Stimulated activated CD4-positive, alpha-beta T cell treated with anti-CD3 and anti-CD28 coated beads, TNF-alpha, amount 100 ng/mL, for 1 hour (primary cell): ENCODE measurements at places on chromosomes 16 and 17.

DNA sequence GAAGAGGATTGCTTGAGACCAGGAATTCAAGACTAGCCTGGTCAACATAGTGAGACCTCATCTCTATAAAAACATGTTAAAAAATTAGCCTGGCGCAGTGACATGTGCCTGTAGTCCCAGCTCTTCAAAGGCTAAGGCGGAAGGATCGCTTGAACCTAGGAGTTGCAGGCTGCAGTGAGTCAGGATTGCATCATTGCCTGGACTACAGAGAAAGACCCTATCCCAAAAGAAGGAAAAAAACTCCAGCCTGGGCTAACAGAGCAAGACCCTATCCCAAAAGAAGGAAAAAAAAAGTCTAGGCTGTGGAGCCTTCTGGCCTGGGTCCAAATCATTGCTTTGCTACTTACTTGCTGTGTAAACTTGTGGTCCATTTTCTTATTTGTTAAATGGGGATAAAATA lies 4.9 kb downstream of the CCP110 start:
- DNase-seq = no peak

DNA sequence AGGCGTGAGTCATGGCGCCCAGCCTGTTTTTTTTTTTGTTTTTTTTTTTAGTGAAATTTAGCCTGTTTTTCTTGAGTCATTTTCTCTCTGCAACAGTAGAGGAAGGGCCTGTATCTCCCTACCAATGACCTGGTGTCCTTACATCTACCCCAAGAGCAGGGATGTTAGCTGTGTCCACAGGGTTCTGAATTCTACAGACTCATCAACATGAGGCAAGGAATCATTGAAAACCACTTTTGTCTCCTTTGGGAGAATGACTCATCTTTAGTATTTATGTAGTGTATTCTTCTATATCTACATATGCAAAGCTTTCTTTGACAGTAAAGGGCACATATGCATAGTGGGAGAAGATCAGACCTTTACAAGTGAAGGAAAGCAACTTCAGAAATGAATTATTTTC lies 105.3 kb downstream of the SPECC1 start:
- DNase-seq = no peak

DNA sequence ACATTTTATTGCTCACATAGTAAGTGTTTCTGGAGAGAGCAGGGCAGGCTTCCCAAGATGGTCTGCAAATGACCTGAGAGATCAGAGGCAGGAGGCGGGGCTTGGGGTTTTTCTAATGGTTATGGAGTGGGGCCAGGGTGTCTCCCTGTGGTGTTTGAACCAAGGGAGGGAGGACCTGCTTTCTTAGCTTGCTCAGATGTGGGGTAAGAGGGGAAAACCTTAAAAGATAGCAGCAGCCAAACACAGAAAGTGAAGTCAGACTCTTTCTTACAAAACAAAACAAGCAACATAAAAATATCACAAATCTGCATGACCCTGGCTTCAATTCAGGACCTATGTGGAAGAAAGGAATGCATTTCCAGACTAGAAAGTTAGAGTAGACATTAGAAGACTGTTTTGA lies 22.9 kb upstream of the DNAJA2 start:
- no peak for DNase-seq

DNA sequence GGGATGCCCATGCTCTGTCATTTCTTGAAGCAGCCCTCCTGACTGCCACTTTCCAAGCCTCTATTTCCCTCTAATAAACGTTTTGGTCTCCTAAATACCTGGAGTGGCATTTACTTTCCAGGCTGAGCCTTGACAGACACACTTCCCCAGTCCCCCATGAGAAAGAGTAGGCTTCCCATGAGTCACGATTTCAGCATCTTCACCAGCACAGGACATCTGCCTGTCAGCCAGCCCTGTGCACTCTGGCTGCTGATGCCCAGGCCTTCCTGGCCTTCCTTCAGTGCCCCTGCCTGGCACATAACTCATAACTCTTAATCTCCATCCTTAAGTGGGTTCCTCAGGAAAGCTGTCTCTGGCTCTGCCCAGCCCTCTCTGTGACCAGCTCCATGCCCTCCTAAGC lies 30.8 kb upstream of the GAS7 start:
- no peak for DNase-seq

DNA sequence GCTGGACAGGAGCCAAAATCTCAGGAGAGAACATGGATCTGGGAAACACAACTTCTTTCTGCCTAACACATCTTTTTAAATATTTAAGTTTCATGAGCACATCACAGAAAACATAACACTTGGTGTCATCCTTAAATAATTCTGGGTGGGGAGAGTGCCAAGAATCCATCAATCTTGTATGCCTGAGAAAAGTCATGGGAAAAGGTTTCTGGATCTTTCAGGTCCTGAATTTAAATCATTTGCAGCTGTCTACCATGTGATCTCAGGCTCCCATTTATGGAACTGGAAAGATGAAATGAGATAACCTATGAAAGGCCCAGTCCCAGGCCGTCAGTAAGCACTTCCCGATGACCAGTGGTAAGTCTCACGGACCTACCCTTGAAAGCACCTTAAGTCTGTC lies 15.1 kb downstream of the CDH11 start:
- no peak for DNase-seq
